ENCODE measurements at places on chromosomes 12 and 14.

GRCh38 chr14:30708157-30708556, 86.0 kb downstream of the SCFD1 start:
- DNase-seq: no peak

GRCh38 chr12:58067610-58068387, 126.4 kb downstream of the ATP23 start:
- no peak for DNase-seq

DNA sequence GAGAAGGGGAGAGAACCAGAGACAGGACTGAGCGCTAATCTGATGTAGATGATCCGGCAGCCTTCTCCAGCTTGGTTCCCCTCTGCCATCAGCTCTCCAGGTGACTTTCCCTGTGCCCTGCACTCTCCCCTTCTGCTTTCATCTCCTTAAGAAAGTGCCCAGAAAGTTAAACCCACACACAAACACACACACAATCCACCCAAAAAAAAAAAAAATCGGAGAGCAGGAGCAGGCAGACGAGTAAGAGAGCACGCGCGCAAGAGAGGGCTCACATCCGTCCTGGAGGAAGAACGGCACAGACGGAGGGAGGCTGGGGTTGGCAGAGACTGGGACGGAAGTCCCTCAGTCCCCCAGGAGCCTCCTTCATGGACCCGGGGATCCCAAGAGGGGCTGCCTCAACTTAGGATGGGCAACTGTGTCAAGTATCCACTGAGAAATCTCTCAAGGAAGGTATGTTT, 9.8 kb downstream of the CABP1 start:
- no peak for DNase-seq

DNA sequence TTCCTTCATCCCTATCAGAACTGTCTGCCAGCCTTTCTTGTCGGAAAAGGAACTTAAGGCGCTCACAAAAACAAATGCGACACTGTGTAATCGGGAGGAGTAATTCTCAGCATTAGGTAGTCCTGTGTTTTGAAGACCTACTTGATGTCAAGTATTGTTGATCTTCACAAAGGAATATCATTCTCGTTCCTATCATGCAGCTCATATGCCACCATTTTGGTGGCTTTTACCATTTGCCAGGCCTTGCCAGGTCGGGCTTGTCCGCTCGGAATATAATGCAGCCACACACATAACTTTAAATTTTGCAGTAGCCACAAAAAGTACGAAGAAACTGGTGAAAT, 903 bp upstream of the PPP4R3A start:
- no peak for DNase-seq

DNA sequence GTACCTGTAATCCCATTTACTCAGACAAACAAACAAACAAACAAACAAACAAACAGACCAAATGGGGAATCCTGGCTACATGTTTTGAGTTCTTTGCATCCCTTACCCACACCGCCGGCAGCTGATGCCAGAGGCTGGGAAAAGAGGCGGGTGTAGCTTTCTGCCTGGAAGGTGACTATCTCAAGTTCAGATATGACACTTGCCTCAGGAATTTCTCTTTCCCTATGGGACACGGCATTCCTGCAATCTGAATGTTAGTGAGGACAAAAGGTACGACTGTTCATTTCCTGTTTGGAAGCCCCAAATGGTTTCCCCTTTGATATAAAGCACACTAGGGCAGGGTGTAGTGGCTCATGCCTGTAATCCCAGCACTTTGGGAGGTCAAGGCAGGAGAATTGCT, 2.9 kb downstream of the MYL2 start:
- DNase-seq: no peak

DNA sequence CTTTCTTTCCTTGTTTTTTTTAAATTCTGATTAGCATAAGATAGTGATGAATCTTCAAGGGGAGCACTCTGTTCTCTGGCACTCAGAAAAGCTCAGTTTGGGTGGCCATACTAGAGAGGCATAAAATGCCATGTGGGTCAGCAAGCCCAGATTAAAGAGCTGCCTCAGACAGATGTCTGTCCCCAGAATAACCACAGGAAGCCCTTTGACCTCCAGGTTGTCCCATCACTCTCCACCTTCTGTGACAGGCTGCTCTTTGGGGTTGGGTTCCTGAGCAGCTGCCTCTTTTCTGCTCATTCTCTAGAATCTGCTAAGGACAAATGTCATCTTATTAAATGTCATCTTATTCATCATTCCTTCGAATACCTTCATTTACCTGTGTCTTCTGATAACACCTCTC, 96.0 kb upstream of the PDZRN4 start:
- DNase-seq: no peak

- DNase-seq: no peak
These were observed 28.7 kb downstream of the RAP1B start for GRCh38 chr12:68639396-68639767.

GRCh38 chr12:14190694-14191093, 174.8 kb upstream of the ATF7IP start:
- no peak for DNase-seq

GRCh38 chr12:4091016-4091743, 182.4 kb upstream of the CCND2 start:
- DNase-seq: no peak

GRCh38 chr12:91567100-91567485, 384.5 kb upstream of the DCN start:
- no peak for DNase-seq

DNA sequence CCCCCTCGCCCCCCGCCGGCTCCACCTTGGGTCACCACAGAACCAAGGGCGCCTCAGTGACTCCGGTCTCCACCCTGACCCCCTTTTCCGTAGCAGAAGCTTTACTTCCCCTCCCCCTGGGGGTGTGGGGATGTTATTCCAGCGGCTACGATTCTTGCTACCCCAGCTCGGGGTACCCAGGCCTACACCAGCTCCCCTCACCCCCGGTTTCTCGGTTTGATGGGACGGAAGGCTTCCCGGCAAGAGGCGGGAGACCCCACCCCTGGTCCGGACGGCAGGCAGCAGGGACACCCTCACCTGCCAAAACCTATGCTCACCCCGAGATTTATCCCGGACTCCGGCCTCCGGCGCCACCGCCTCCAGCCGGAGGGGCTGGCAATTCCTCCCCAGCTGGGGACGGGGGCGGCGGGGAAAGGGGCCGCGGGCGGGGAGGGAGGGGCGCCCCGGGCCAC, 619 bp downstream of the RAB15 start:
- no peak for DNase-seq

DNA sequence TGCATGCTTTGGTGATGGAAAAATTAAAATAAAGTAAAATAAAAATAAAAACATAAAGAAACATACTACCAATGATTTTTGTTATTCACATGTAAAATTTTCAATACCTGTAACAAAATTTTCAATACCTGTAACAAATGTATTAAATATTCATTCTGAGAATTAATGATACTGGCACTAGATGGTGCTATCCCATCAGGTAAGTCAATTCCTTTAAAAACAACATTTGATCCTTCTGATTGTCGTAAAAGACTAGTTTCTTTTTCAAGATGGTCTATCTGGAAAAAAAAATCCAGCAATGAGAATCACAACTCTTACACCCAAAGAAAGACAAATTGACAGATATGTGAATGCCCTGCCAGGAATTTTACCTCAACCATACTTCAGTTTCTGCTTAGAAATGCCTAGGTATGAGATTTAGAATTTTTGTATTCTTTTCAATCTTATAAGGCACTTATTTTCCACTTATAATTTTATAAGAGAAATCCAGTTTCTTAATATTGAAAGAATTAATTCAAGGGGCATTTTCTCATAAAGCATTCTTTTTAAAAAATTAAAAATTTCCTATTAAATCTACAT, 30.7 kb downstream of the CEP290 start:
- peak; percentile 44 for DNase-seq

DNA sequence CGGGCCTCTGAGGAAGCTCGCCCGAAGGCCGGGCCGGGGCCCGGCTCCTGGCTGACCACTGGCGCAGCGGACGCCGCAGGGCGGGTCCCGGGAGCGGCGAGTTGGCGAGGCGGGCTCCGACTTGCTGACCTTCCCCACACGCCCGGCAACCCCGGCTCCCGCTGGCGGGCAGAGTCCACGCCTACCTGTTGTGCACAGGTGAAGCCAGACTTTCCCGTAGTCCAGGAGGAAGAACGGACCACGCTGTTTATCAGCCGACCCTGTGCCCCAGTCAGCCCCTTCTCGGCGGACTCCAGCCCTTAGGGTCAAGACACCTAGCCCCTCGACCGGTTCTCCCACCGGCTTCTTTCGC, 407 bp downstream of the HEATR5A start:
- peak; percentile 39 for DNase-seq

GRCh38 chr12:24911271-24911791, 37.6 kb downstream of the BCAT1 start:
- no peak for DNase-seq

DNA sequence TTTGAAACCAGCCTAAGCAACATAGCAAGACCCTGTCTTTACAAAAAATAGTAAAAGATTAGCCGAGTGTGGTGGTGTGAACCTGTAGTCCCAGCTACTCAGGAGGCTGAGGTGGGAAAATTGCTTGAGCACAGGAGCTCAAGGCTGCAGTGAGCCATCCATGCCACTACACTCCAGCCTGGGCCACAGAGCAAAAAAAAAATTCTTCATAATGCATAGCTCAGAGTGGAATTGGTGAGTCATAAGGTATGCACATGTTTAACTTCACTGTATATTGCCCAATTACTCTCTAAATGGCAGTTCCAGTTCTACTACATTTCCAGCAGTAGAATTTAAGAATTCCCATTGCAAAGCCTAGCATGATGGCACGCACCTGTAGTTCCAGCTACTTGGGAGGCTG, 26.8 kb upstream of the CLIP1 start:
- DNase-seq: no peak

DNA sequence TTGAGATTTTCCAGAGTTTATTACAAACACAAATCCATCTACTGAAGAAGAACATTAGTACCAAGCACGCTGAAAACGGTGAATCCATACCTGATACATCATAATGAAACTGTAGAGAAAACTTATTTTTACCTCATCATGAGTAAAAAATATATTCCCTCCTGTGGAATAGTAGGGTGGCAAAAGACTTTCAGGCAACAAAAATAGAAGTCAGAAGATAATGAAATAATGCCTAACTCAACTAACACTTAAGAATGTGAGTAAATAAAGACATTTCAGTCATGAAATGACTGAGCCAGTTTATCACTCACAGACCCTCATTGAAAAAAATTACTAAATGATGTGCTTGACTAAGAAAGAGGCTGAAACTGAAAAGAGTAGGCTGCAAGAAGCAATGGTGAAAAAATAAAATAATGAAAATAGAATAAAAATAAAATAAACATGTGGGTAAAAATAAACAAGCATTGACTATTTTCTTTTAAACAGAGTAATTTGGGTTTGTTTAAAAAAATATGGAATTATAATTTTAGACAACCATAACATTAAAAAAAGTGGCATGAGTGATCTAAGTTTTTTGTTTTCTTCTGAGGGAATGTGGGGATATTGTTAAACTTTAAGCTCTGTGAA, 148.6 kb downstream of the ASCL1 start:
- peak; percentile 71 for DNase-seq

DNA sequence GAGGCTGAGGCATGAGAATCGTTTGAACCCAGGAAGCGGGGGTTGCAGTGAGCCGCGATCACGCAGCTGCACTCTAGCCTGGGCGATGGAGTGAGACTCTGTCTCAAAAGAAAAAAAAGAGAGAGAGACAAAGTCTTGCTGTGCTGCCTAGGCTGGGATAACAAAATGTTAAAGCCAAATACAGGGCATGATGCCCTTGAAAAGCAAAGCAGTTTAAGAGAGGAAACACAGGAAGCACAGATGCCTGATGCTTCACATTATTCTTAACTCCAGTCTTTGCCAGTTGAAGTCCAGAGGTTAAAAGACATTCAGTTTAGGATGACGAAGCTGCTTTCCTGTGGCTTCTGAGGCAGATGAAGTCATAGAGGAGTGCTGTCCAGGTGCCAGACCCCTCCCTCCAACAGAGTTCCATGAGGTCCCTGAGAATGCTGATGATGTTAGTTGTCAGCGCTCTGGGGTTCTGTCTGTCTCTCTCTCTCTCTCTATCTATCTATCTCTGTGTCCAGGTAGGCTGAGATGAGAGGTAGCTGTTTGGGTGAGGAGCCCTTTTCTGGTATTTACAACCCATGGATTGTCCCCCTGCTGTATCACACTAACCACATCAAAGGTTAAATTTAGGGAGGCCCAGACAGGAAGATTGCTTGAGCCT, 4.9 kb upstream of the MRPL52 start:
- peak; percentile 41 for DNase-seq

DNA sequence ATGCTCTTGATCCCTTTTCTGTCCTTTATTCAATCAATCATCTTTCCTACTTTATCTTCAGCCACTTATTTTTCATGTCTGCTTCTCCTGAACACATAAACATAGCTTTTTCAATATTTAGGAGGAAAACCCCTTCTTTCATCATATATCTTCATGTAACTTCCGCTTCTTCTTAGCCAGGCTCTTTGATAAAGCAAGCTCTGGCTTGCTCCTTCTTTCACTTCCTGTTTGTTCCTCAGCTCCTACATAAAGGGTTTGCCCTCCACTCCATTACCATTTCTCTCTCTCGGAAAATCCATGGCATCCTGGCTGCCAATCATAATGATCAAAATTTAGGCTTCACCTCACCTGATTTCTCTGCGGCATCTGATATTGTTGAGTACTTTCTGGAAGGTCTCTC, 33.7 kb upstream of the HELB start:
- DNase-seq: peak; percentile 25

DNA sequence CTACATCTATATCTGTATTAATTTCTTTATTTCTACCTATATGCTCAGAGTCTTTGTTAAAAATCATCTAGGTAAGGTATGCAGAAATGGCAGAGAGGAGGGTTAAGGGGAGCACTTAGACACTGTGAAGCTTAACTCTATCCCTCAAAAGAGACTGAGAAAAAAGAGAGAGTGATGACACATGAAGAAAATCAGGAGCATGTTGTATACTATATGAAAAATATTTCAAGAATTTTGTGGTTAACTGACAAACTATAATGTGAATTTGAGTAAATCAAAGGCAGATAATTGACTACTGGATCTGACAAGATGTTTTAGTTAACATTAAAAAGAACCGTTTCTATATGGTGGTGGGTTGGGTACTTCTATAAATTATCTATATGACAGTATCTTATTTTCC, 1814.2 kb upstream of the SEL1L start:
- DNase-seq: no peak

DNA sequence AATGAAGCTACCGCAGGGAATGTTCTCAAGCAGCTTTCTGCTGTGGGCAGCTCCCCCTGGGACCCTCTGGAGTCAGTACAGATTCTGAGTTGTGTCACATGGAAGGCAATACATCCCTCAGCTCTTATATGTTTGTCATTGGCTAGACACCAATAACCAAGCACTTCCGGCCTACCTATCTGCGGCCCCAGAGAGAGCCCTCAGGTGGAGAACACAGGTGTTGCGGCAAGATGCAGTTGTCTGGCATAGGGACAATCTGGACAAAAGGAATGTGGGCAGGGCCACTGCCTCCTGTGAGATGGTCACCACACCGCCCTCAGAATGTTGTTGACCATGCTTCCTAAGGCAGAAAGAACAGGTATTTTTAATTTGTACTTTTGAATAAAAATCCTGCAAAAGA, 118.7 kb downstream of the BRMS1L start:
- peak; percentile 50 for DNase-seq

GRCh38 chr12:3592856-3593625, 102.0 kb downstream of the PRMT8 start:
- DNase-seq: no peak

- DNase-seq: no peak
These were observed 23.3 kb upstream of the APPL2 start for GRCh38 chr12:105259226-105259625.
